ENCODE measurements at places on chromosomes 12 and 14.
A peak's percentile ranks its signal among the peaks of the same experiment; 100 is the strongest.

GRCh38 chr14:69676723-69677122 lies 65.3 kb downstream of the SUSD6 start:
- DNase-seq, result no peak

DNA sequence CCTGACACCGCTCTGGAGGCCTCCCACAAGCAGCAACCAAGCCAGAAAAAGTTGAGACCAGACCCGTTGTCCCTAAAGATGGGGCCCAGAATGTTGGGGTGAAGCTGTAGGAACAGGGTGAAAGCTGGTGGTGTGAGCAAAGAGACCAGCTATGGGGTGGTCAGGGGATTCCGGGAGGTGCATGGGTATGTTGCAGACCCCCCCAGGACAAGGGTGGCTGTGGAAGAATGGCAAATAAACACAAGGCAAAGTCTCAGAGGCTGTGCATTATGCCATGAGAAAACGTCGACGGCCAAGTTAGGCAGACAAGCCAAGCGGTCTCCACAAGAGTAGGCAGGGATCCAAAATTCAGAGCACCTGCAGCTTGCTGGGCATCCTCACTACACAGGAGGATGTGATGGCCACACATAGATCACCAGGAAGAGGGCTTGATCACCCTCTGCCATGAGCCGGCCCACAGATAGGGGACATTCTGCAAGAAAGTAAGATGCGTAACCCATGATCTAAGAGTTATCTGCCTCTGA lies 58.8 kb upstream of the KCNA1 start:
- DNase-seq, result no peak

GRCh38 chr12:109732321-109733305 lies 19.0 kb downstream of the FAM222A start:
- DNase-seq, result no peak

GRCh38 chr12:120358412-120359100 lies 10.4 kb downstream of the MSI1 start:
- no peak for DNase-seq

DNA sequence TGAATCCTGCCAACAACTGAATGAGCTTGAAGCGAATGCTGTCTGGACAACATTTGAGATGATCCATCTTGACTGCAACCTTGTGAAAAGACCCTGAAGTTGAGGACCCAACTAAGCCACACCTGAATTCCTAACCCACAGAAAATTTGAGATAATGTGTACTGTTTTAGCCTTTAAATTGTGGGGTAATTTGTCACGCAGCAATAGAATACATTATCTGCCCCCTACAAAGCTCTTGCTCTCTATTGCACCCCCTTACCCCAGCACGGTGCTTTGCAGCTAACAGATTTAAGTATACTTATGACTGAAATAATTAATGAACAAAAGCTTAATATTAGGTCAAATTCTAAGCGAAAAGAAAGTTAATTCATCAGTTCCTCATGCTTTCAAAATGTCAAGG lies 1.6 kb downstream of the POLE2 start:
- DNase-seq, result no peak

DNA sequence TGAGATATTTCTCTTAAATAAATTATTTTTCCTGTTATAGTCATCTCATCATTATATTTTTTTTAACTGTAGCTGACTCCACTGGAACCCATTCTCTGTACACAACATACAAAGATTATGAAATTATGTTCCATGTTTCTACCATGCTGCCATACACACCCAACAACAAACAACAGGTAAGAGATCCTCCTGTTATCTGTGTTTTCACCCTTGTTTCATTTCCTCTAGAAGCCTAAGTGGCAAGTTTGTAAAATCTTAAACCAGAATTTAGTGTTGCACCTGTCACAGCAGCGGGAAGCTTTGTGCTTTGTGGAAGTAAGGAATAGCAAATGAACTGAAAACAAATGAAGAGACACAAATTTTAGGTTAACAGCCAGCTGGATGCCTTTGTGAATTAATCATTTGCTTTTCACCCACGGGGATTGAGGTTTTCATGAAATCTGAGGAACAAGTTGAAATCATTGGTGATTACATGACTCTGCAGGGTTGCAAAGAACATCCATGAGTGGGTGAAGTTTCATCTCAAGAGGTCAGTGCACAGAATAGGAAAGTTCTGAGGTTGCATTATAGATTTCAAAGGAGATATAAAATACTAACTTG lies 273.9 kb upstream of the RGS6 start:
- no peak for DNase-seq

DNA sequence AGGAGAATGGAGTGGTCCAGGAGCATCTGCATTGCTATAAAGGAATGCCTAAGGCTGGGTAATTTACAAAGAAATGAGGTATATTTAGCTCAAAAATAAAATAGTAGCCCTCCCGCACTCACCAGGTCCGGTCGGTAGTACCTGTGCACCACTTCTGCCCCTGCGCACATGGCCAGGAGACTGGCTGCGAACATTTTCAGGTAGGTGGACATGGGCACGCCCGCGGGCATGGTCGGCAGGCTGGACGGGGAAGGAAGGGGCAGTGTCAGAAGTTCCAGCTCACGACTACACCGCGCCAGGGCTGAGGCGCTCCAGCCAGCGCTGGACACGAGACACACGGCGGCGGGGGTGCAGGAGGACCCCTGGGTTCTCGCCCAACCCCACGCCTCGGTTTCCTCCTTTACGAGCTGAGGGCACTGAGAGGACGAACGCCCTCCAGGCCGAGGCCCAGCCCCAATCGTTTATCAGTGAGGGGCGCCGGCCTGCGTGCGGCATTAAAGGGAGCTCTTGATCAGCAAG lies 9.1 kb upstream of the TDG start:
- DNase-seq, result no peak

- DNase-seq, result no peak
These were observed 77.7 kb downstream of the LGR5 start for GRCh38 chr12:71517145-71517846.

DNA sequence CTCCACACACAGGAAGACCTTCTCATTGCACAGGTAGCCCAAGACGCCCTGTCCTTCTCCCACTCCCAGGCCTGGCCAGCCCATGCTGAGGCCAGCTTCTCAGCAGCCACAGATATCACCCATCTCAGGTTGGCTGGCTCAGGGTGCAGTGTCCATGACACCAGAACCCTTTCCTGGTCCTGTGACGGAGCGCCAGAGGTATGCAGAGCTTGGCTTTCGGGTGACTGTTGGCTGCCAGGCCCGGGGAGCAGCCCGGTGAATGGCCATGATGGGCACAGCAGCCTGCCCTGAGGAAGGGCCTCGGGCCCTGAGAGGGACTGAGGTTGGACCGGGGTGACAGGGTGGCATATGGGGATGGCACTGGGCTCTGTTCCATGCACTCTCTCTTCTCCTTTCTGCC lies 173.4 kb downstream of the TSPAN9 start:
- DNase-seq, result no peak

- no peak for DNase-seq
These were observed 96.6 kb downstream of the NKX2-1 start for GRCh38 chr14:36423430-36423829.

GRCh38 chr12:16119618-16120415 lies 157.7 kb downstream of the SLC15A5 start:
- no peak for DNase-seq

DNA sequence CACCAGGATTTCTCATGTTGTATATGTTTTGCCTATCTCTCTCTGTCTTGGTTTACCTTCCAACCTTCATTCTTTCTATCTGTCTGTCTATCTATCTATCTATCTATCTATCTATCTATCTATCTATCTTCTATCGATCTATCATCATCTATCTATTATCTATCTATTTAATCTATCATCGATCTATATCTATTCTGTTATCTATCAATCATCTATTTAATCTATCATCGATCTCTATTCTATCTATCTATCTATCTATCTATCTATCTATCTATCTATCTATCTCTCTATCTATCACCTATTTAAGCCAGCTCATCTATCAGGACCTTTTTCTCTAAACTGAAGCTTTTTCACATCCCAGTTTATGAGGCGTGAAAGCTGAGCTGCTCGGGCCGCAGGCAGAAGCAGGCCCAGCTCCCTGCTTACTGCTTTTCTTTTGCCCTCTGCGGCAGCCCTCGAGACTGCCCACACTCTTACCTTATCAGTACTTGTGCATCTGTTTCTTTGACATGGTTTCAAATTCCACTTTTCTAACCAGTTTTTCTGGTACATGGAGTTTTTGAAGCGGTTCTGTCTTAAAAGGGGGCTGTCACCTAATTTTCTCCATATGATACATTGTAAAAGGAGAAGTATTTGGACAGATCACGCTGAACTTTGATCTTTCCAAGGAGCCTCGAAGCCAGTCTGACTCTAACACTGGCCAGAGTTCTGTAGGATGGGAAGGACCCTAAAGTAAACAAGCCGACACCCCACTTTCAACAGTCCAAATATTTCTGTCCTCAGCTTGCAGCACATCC lies 44.4 kb upstream of the GSG1 start:
- peak; percentile 81 for DNase-seq

- DNase-seq, result no peak
These were observed 157.1 kb upstream of the TMTC1 start for GRCh38 chr12:29940811-29941210.

DNA sequence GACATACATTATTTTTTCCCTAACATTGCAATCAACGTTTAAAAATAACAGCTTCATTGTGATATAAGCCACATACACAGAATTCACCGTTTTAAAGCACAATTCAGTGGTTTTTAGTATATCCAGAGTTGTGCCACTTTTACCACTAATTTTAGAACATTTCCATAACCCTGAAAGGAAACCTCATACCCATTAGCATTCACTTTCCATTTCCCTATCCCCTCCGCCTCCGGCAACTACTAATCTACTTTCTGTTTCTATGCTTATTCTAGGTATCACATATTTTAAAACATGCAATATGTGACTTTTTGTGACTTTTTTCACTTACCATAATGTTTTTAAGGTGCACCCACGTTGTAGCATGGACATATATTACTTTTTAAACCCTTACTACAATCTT lies 55.6 kb upstream of the ISM2 start:
- DNase-seq, result peak; percentile 48

- DNase-seq, result no peak
These were observed 240.4 kb upstream of the MGAT4C start for GRCh38 chr12:86496595-86496994.

Data from OCI-M1 (cell line).